ENCODE measurements at places on chromosomes 4 and X. TPM values are rescaled to one million over a fixed set of nuclear protein-coding genes. Genes with fewer than 3 reads are reported as not detected.
A peak's percentile ranks its signal among the peaks of the same experiment; 100 is the strongest.

DNA sequence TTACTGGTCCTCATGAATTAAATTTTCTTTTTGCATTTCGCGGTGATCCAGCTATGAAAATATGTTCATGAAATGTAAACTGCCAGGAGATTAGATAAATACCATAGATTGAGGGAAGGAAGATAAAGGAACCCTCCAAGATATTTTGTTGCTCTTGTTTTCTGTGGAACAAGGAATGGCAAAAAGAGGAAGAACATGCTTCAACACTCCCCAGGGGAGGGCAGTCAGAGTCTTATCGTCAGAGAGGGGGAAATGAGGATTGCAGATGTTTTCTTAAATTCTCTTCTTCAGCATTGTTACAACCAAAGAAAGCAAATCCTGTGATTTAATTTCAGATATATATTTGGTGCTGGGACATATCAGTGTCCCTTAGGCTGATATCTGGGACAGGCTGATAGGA is 9.5 kb upstream of the SFRP2 start:
- DNase-seq, result no peak

DNA sequence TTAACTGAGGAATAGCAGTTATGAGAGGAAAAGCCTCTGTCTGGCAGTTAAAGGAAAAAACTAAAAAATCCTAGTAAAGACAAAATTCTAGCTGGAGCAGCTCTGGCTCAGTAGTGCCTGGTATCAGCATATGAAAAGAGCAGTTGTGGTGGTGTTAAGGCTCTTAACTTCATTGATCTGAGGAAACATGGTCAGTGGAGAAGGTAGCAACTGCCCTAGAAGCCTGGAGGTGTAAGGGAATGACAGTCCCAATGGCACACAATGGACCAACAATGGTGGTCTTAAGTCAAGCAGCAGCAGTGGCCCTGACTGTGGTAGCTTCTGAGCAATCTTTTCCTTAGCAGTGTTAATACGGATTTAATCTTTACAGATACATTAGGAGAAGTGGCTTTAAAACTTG is 189.6 kb upstream of the POF1B start:
- no peak for DNase-seq

GRCh38 chr4:8607603-8608481 is 15.3 kb downstream of the CPZ start:
- DNase-seq, result no peak

GRCh38 chr4:85180533-85180932 is 214.0 kb upstream of the WDFY3 start:
- no peak for DNase-seq

DNA sequence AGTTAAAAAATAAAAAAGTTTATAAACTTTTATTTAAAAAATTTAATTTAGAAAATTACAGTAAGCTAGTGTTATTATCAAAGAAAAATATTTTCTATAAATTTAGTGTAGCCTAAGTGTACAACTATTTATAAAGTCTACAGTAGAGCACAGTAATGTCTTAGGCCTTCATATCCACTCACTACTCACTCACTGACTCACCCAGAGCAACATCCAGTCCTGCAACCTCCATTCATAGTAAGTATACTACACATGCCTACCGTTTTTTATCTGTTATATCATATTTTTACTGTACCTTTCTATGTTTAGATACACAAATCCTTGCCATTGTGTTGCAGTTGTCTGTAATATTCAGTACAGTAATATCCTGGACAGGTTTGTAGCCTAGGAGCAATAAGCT is 129.0 kb upstream of the FAM47B start:
- DNase-seq, result peak; percentile 2

- DNase-seq, result no peak
Observed at GRCh38 chrX:129930941-129931410, 25.0 kb downstream of the UTP14A start.

GRCh38 chr4:81398379-81398778 is 73.3 kb downstream of the RASGEF1B start:
- no peak for DNase-seq

DNA sequence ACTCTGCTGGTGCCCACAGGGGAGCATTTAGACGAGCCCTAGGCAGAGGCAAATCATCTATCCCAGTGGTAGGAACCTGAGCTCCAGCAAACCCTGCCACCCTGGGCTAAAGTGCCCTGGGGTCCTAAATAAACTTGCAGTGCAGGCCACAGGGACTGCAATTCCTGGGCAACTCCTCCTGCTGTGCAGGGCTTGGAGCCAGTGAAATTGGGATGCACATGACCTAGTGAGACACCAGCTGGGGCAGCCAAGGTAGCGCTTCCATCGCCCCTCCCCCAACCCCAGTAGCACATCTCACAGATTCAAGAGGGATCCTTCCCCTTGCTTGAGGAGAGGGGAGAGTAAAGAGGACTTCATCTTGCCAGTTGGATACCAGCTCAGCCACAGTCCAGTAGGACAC is 44.1 kb downstream of the CHRNA9 start:
- DNase-seq, result no peak

DNA sequence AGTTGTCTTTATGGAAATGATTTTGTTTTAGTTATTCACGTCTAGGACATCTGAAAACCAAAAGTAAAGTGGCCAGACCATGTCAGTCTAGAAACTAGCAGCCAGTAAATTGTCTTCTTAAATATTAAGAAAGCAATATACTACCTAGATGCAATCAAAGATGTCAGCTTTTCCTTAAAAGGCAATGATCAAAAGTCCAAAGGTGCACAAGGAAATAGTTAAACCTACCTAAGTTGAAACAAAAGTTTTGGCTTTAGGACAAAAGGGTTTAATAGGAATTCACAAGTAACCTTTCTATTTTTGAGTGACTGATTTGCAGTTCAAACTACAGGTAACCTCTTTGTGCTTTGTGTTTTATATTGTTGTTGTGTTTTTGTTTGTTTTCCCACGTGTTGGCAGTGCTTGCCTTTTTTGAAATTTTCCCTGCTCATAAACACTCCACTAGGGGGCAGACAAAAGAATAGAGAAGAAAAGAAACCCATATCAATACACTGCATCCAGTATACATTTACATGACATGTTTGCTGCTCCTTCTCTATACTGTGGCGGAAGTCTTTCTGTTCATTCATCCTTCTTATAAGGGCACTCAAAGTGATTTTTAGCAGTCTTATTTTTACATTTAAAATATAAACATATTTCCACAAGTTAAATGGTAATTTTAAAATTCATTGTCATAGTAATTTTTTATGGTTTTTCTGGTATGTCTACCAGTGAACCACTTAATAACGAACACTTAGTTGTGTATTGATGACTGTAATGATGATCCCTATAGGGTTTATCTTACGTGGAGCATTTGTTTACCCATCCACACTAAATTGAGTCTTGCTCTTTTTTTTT is 62.7 kb downstream of the GAB1 start:
- peak; percentile 15 for DNase-seq

DNA sequence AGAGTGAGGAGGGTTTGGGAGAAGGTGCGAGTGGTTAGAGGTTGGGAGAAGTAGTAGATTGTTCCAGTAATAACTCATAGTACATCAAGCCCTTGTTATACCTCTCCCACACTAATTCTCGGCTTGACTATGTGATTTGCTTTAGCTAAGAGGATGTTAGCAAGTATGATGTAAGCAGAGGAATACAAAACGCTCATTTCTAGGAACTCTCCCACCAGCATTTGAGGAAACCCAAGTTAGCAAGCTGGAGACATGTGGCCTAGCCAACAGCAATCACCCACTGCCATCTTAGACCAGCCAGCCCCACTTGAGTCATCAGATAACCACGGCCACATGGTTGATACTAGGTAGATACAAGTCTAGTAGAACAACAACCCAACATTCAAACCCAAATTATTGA is 14.2 kb downstream of the FTHL17 start:
- no peak for DNase-seq

- DNase-seq, result no peak
Observed at GRCh38 chr4:146585761-146586333, 52.8 kb upstream of the POU4F2 start.

- no peak for DNase-seq
Observed at GRCh38 chr4:73586040-73586439, 34.2 kb downstream of the RASSF6 start.

DNA sequence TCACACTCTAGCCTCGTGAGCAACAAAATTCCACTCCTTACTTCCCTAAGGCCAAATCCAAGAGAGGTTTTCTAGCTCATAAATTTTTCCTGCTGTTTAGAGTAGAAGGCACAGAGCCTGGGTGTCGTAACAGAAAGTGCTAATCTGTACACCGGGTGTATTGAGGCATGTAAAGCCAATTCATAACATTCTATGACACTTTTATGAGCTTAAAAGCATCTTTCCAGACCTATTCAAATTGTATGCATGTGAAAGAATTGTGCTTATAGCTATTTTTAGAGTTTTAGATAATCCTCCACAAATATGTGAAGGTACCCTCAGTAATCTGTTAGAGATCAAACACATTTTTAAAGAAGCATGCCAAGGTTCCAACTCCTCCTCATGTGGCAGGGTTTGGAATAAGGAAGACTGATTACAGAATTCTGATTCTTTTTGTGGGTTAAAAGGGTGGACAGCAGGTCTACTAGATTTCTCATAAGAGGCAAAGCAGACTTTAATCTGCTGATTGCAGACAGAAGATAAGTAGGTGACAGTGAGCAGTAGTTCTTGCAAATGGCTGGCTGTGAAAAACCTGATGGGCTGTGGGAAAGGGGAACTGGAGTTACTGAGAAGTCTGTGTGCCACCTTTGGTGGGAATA is 25.5 kb upstream of the LRCH2 start:
- no peak for DNase-seq

DNA sequence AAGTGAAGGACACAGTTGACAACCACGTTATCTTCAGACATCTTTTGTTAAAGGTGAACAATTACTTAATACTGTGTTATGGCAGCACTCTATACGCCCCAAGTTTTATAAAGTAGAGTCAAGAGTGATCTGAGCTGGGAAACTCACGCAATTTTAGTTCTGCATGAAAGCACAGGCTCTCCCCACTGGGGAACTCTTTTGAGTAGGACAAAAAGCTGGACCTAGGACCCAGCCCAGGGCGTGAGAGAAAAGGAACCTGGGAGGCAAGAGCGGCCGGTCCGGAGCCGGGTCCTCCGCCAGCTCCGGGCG is 152.6 kb upstream of the SLC4A4 start:
- no peak for DNase-seq

DNA sequence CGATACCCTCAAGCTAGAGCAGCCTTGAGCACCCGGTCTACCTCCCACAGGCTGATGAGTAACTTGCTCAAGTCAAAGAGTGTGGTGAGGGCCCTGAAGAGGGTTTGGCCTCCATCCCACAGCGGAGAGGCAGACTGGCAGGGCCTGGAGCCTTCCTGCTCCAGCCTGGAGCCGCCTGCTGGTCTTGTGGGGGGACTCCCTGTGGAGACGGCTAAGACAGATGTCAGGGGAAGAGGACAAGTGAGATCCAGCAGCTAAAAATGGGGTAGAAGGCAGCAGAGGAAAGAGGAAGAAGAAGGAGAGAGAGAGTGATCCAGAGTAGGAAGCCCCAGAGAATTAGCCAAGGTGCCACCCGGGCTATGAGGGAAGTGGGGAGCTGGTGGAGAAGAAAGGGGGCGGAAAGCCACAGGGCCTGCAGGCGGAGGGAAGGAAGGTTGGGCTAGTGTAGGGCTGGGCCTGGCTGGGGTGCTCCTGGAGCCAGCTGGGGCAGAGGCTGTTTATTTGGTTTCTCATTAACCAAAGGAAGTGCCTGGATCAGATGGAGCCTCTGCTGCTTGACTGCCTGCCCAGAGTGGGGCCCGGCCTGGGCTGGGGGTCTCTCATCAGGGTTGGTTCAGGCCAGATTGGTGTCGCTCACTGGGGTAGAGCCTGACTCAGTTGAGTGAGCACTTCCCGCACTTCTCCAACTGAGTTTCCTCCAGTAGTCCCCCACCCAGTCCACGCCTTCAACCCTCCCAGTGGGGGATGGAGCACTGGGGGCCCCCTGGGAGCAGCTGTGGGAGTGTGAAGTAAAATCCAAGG is 14.2 kb downstream of the EFNB1 start:
- DNase-seq, result no peak

DNA sequence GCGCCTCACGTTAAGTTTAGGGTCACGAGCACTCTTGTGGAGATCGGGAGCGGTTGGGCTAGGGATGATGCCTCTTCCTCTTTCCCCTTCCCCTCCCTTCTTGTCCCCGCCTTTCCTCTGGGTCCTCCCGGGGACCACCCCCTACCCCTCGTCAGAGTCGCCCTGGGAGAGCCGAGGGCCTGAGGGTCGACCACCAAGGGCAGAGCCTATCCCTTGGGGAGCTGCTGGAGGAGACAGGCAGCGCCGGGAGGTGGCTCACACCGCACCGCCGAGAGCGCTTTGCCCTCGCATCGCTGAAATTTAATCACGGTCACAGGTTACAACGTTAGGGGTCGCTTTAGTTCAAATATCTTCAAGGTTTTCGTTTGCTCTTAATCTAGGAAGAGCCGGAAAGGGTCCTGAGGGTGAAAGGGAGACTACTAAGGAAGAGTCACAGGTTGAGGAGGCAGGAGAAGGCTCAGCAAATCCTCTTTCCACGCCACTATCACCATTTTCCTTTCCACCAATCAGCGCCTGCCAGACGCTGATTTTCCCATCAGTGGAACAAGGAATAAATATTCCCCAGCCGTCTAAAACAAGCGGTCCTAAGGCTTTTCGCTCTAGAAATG is 528 bp upstream of the SNCA start:
- peak; percentile 47 for DNase-seq

DNA sequence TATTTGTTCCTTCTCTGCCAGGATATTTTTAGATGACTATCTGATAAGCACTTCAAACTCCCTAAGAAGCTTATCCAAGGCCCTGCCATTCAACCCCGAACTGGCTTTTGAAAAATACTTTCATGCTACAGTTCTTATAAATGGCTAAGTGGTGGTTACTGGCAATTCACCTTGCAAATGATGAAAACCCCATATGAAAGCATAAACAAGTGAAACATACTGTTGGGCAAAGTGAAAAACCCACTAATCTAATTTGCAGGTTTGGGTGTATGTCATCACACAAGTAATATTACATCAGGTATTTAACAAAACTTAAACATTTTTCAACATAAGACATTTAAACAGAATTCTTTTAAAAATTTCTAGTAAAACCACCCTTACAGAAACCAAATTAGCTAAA is 31.1 kb downstream of the TAPT1 start:
- no peak for DNase-seq

- no peak for DNase-seq
Observed at GRCh38 chr4:138911909-138912703, 103.5 kb upstream of the NOCT start.

GRCh38 chr4:130703211-130703935 is 1607.4 kb downstream of the C4orf33 start:
- no peak for DNase-seq

Gene TSPAN5
- total RNA-seq, result 20.0 TPM

Gene COL4A6
- total RNA-seq, result under 0.01 TPM

Gene CT45A1
- total RNA-seq, result not detected

Gene CDX4
- total RNA-seq, result not detected

Gene CLIC2
- 0.08 TPM for total RNA-seq

Gene GPC4
- total RNA-seq, result 25.8 TPM

Gene ANK2
- 3.4 TPM for total RNA-seq

Gene TMEM271
- not detected for total RNA-seq

Gene FAM47E
- not detected for total RNA-seq

Gene AMMECR1
- 12.7 TPM for total RNA-seq

Gene ADRA2C
- total RNA-seq, result not detected

Gene ZCCHC4
- 9.2 TPM for total RNA-seq

Gene CRLF2
- total RNA-seq, result not detected

Gene FAM184B
- not detected for total RNA-seq

Data from SJSA1 (cell line).